Astrocyte (in vitro differentiated cells and primary cell): ENCODE measurements at places on chromosomes 16 and 17. TPM values are rescaled to one million over a fixed set of nuclear protein-coding genes. Genes with fewer than 3 reads are reported as not detected.

The C17orf50 gene
- total RNA-seq, result not detected in 2 replicates

DNA sequence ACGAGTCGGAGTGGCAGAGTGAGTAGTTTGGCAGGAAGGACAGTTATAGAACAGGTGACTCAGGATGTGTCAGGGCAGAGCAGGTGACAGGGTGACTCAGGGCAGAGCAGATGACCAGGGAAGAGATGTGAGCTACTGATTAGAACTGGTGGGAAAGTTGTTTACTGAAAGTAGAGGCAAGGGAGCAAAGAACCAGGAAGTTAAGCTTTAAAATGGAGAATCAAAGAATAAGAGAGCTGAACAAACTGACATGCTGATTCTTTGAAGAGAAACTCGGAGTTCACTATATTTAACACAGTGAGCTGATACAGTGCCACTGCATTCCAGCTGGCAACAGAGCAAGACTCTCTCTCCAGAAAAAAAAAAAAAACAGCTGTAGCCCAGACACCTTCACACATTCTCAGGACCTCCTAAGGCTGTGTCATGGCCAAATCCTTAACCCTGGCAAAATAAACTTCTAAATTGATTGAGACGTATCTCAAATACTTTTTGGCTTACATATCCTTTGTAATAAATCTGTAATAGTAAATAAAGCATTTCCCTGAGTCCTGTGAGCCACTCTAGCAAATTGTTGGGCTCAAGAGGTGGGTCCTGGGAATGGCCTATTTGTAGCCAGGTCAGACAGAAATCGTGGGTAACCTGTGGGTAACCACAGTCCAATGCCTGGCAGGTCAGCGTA is 12.3 kb upstream of the UBE2I start:
- peak; percentile 54 for DNase-seq

DNA sequence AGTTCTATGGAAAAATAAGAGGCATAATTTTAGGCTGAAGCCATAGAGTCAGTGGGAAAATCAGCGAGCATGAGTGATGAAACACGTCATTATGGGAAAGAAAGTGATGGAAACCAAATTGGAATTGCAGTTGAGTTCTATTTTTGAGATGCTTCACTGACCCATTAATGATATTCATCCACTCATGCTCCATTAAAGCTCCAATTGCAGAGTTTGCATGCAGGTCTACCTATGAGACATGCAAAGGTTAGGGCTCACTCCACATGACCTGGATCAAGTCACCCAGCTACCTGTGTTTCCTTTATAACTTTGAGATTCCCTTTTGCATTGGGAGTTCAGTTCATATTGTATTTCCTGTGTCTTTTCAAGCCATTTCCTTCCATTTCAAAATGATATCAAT is 8.0 kb upstream of the KRTAP2-4 start:
- no peak for DNase-seq

DNA sequence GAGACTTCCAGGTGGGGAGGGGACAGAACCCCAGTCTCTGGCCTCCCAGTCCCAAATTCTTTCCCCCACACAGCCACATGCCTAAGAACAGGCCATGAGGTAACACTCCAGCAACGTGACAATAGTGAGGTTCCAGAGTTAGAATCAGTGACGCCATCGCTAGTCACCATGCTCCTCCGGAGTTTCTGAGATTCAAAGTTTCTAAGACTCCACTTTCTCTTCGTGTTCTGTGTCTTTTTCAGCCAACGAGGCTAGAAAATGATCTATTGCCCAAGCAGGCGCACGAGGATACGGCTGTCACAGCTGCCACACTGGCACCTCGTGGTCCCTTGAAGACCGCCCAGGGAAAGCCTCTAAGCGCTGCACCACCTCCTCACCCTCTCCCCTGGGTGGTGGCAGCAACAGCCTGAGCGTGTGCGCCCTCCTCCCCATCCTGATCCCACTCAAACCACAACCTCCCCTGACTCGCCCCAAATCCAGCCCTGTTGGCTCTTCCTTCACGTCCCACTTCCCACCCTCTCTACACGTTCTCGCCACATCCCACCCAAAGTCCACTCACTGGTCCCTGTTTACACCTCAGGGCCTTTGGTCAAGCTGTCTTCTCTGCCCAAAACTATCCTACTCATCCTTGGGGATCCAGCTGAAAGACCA is 1.0 kb downstream of the MCRIP1 start:
- peak; percentile 20 for DNase-seq

GRCh38 chr16:81003610-81004460 is 2.9 kb downstream of the CMC2 start:
- peak; percentile 26 for DNase-seq

DNA sequence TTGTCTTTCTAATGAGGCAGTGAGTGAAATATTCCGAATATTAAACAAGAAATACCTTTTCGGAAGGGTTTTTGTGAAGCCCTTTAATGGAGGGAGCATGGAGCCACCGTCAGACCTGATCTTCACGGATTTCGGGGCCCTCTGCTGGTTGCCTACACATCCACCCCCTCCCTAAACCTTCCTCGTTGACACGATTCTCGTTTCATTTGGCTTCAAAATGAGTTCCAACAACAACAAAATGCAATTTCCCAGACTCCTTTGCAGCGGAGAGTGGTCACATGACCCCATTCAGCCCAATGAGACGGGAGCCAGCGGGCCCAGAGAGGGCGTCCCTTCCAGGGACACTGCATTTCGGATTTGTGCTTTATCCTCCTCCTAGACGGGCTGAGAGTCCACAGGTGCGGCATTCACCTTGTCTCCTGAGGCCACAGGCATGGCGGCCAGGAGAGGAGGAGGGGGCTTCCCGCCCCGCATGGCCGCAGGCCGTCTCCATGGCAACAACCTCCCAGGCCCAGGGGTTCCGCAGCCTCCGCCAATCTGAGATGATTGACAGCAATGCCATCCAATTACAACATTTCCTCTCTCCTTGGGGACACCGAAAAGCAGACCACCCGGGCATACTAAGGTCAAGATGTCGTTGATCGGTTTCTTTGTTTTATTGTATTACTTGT is 259.8 kb downstream of the C16orf95 start:
- no peak for DNase-seq

DNA sequence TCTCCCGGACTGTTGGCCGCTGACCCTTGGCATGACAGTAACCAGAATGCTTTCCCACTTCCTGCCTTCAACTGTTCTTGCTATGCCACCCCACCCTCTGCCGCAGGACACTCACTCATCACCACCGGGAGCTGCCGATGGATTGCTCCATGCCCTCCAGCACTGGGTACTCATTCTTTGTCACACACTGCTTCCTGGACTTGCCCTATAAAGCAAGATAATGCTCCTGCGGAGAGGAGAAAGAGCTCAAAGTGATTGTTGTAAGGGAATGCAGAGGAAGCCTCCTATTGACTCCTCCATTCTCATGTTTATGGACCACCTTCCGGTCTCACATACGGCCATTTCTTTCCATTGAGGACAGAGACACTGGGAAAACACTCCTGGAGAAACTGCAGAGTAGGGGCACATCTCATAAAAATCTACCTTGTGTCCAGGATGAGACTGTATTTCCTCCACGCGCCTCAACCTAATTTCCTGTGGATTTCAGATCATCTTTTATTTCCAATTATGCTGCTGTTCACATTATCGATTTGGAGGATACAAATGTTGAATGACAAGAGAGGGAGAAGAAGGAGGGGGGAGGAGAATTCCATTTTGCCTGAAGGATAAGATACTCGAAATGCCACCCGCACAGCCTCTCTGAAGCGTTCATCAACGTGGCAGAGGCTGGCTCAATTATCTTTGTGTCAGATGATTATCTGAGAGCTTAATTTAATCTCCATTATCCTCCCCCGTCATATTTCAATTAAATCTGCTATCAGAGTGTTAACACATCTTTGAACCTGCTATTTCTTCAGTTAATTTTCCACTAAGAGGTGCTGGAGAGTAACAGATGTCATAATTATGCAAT is 486.1 kb upstream of the SALL1 start:
- no peak for DNase-seq

GRCh38 chr17:41965694-41966462 is 717 bp upstream of the CNP start:
- DNase-seq, result peak; percentile 12

DNA sequence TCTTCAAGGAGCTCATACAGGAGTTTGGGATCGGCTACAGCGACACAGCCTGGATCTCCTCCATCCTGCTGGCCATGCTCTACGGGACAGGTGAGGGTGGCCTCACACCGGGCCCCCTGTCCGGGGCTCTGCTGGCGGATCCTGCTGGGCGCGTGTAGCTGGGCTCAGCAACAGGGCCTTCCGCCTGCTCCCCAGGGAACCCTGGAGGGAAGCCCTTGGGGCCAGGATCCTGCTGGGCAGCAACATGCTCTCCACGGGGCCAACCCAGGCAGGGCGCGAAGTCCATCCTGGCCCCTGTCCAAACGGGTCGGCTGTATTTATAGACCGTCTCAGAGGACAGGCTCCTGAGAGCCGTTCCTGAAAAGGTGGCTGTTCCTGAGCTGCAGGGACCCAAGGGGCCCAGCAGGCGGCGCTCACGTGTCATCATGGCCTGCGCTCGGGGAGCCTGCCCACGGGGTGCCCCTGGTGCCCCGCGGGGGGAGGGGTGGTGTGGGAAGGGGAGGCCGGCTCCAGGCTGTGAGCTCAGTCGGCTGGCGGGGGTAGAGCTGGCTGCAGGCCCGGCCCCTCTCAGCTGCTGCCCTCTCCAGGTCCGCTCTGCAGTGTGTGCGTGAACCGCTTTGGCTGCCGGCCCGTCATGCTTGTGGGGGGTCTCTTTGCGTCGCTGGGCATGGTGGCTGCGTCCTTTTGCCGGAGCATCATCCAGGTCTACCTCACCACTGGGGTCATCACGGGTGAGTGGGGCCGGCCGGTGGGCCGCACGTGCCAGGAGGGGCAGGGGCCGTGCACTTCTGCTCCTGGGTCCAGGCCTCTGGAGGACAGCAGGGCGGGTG is 7.5 kb downstream of the SLC16A3 start:
- no peak for DNase-seq

DNA sequence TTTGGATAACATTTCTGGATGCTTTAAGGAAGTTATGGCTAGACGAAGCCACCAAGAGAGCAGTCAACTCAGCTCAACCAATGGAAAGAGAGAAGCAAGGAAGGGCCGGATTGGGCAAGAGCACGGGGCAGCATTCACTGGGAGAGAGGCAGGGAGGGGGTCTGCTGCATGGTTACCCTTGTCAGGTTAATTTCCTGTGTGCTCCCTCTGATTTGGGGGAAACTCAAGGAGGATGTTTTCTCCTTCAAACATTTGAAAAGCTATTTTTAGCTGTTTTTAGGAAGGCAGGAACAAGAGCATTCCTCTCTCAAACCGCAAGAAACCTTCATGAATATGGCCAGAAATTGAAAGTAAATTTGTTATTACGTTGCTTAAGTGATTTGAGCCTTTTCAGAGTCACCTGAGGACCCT is 118.5 kb upstream of the ZFHX3 start:
- no peak for DNase-seq
